ENCODE measurements at places on chromosomes 5 and 9.

DNA sequence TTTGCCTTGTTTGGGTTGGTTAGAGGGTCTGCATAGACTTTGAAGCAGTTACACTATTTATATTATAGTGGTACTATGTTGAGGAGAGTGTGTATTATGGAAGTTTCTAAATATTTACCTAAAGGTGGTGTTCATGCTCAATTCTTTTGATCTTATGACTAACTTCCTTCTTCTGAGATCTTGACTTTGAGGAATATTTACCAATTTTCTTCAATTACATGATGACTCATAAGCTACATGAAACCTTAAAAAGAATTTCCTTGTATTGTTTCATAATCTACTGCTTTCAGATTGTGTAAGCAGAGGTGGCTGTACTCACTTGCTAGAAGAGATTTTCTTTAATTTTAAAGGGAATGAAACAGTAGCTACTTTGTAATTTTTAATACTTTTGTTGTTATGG, 276.1 kb downstream of the TAF11L14 start:
- no peak for DNase-seq

DNA sequence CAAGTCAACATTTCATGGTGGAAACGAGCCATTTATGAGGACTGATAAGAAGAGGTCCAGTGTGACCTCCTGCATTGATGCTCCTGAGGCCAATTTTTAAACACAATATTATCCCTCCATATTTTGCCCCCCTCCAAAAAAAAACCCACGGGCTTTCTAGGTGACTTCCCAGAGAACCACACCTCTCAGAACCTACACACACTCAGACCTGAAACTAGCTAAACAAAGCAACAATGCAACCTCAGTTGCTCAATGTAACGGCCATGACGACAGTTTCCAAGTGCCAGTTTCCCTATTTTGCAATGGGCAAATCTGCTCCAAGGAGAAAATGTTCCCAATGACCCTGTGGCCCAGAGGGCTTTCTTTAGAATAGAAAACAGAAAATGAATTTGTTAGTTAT, 3.5 kb downstream of the NRG2 start:
- DNase-seq = no peak

GRCh38 chr5:96857924-96858323, 18.4 kb upstream of the ERAP2 start:
- DNase-seq = no peak

GRCh38 chr5:55927861-55928655, 66.7 kb downstream of the IL6ST start:
- no peak for DNase-seq

DNA sequence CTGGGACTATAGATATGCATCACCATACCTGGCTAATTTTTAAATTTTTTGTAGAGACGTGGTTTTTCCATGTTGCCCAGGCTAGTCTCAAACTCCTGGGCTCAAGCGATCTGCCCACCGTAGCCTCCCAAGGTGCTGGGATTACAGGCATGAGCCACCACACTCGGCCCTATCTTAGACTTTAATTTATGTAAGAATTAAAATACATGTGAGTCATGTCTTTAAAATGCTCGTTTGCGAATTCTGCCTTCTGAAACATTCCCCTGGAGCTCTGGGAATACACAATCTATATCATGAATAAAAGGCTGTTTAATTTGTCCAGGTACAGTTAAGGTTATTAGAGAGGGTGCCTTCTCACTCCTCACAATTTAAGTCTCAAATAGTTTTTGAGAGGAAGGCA, 32.8 kb downstream of the RHOBTB3 start:
- DNase-seq = no peak

DNA sequence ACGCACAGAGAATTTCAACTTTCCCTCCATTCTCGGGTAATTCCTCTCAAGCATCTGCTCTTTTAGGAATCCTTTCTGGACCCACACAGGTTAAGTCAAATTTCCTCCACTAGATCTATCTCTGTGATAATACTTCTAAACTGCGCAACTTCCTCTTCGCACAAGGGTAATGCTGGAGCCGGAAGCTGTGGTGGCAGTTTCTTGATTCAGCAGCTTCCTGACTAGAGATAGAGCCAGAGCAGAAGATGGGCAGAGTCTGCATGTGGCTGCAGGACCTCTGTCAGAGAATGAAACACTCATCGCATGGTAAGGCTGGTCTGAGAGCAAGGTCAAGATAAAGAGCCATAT, 11.1 kb upstream of the CDC42SE2 start:
- no peak for DNase-seq

- no peak for DNase-seq
These were observed 78.8 kb downstream of the PDE6A start for GRCh38 chr5:149865746-149866145.

DNA sequence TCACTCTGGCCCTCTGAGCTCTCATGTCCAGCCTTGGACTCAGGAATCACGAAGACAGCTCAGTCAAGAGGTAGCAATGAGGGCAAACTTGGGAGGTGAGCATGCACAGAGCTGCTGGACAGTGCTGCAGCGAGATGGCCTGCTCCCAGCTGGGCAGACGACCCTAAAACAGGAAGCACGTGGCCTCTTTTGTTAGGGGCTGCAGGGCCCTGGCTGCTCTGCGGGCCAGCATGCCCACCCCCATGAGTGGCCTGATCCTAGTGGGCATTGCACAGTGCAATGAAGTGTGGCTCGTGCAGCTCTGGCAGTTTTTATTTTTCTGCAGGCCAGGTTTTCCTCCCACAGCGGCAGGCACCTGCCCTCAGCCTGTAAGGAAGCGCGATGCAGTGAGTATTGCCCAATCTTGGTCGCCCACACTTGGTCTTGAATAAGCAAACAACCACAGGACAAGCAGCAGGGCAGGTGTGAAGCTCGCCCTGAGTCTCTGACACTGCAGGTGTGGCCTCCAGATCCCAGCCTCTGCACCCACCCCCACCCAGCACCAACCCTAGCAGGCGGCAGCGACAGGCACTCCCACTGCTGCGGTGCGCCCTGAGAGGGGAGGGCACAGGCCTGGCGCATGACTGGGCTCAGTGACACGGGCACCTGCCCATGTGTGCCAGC, 60.8 kb downstream of the SEMA4D start:
- no peak for DNase-seq

DNA sequence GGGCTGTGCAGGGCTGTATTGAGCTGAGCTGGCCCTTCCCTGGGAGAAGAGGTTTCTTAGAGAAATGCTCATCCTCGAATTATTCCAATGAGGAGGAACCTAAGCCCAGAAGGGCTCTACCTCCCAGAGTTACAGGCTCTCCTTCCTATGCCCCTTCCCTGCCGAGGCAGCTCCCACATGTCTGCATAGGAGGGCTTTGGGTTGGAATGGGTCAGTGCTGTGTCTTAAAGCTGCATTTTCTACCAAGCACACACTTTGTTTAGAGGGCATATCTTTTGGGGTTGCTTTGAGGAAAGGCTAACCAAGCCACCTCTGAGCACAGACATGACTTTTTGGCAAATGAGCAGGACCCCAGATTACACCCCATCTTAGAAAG, 9.1 kb downstream of the NEK6 start:
- DNase-seq = no peak

DNA sequence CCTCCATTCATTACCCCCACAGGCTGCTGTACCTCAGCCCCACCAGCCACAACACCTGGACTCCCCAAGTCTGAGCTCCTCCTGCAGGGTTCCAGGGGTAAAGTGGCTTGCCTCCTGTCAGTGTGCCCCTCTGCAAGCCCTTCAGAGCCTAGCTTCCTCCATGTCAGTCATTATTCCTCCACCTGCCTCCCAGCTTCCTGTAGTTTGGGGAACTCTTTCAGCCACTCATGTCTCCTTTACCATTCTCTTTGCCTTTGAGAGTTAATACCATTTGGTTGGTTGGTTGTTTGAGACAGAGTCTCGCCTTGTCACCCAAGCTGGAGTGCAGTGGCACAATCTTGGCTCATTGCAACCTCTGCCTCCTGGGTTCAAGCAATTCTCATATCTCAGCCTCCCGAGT, 36.2 kb downstream of the IRF1 start:
- no peak for DNase-seq
